ENCODE measurements at places on chromosomes 2 and 18. TPM values are rescaled to one million over a fixed set of nuclear protein-coding genes. Genes with fewer than 3 reads are reported as not detected.

- no peak for DNase-seq
Measured at GRCh38 chr2:174870787-174871186, 106.5 kb upstream of the CHRNA1 start.

- no peak for DNase-seq
Measured at GRCh38 chr2:216839688-216840087, 20.2 kb downstream of the TNP1 start.

DNA sequence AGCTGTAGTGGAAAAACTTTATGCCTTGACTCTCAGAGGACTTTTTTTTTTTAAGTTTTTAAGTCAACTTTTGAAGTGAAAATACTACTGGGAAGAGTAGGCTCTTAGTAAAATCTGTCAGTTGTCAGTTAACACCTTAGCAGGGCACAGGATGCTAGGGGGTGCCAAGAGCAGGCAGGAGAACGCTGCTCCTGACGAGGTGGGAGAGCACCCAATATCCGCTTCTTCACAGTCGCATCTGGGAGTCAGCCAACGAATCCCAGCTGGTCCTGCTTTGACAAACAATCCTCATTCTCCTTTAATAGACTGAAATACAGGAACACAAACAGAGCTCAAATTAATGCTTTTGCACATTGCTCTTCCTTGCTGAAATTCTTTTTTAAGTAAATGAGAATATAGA, 709.5 kb upstream of the ACVR2A start:
- DNase-seq: no peak

DNA sequence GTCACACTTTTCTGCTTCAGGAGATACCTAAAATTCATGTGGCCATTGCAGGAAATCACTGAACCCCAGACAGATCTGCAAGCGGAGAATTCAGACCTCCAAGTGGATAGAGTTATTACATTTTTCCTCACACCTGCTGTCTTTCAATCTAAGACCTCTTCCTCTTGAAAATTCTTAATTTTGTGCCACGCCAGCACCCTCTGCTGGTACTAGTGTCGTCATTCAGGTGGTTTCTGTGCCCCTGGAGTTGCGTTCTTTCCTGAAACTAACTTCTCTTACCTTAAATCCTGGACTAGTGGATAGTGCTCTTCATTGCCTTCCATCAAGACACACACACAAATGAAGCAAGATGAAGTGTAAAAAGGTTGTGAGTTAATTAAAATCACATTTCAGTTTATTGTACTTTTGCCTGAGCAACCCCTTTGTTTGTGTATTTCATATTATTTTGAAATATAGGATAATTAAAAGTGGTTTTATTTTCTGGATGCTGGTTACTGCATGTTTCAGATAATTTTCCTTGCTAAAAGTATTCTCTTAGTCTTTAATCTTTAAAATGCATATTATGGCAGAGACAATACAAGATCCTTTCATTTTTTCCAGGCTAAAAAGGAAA, 1.6 kb upstream of the DNER start:
- DNase-seq: peak; percentile 41

DNA sequence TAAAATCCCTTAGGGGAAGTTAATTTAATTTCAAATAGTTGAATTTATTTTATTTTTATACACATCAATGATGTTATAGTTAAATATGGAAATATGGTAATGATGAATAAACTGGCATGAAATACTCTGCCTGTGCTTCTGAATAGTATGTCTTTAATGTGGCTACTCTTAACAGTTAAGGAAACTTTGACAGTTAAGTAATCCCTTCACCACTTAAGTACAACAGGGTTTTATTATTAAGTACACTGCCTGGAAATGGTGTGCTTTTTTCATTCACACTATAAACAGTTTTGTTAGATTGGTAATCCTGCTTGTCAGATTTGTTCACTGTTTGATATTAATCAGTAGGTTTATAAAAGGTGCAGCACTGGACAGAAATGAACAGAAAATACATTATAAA, 412.0 kb upstream of the ZEB2 start:
- DNase-seq: no peak

DNA sequence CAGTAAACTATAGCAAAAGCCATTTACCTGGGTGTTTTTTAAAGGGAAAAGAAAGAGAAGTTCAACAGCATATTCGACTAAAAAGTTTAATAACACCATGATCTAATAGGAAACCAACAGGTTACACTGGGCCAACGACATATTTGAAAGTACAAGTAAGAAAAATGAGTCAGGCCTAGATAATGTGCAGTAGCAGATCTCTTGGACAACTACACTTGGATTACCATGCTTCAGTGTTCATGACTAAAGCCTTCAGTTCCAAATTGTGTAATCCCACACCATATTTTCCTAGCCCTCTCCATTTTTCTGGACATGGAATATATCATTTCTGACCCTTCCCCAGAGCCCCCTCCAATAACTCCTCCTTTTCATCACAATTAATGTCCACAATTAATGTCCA, 39.1 kb upstream of the FIGN start:
- peak; percentile 2 for DNase-seq

The ABCB11 gene
- total RNA-seq: not detected

GRCh38 chr2:229795058-229795457, 80.7 kb upstream of the DNER start:
- DNase-seq: no peak

- no peak for DNase-seq
Measured at GRCh38 chr2:48461721-48462120, 68.2 kb upstream of the STON1 start.

The SPHKAP gene
- not detected for total RNA-seq

The ATG16L1 gene
- total RNA-seq: 24.4 TPM

DNA sequence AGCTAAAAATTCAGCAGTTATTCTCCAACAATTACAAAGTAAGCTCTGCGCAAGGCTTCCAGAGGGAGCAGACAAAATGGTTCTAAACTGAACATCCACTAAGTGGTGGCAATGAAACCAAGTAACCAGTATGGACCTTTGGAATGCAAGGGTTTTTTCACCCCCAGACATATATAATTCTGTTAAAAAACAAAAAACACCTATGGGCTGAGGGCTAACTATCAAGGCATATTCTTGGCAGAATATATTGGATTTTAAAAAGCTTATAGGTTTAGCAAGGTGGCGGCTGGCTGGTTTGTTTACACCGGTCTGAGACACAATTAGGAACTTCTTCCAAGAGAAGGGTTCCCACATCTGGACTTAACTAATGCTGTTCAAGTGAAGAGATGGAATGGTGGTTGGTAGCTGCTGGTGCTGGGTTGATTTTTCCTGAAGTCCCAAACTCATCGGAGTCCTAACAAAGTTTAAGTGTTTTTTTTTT, 2.8 kb downstream of the ZFP36L2 start:
- DNase-seq: no peak

The ACTR1B gene
- total RNA-seq: 21.4 TPM

GRCh38 chr18:65659312-65659711, 91.5 kb upstream of the CDH7 start:
- DNase-seq: no peak

The PLCL1 gene
- total RNA-seq: not detected

DNA sequence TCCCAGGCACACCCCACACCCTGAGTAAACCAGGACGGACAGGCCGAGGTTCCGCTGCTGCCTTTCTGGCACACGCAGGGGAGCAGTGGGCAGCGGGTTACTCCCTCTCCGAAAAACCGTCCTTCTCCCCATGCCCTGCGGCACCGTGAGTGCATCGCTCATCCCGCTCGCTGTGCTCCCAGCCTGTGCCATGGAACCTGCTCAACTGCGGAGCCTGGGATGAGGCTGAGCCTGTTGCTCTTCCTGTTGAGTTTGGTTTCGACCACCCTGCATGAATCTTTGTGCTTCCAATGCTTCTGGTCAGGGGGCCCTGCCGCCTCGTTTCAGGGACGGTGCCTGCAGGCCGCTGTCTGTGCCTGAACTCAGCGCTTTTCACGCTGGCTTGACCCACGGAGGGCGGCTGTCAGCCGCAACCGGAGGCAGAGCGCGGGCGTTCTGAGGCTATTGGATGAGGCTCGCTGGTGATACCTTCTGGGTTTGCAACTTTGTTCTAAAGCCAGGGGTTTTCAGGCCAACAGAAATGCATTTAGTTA, 106.7 kb downstream of the MBP start:
- DNase-seq: no peak

- DNase-seq: no peak
Measured at GRCh38 chr2:236646871-236647270, 77.2 kb downstream of the ACKR3 start.

The ST6GAL2 gene
- not detected for total RNA-seq

The EMILIN1 gene
- 91.6 TPM for total RNA-seq

The UGT1A10 gene
- 0.33 TPM for total RNA-seq

- DNase-seq: no peak
Measured at GRCh38 chr2:211367711-211368110, 811.3 kb downstream of the CPS1 start.

DNA sequence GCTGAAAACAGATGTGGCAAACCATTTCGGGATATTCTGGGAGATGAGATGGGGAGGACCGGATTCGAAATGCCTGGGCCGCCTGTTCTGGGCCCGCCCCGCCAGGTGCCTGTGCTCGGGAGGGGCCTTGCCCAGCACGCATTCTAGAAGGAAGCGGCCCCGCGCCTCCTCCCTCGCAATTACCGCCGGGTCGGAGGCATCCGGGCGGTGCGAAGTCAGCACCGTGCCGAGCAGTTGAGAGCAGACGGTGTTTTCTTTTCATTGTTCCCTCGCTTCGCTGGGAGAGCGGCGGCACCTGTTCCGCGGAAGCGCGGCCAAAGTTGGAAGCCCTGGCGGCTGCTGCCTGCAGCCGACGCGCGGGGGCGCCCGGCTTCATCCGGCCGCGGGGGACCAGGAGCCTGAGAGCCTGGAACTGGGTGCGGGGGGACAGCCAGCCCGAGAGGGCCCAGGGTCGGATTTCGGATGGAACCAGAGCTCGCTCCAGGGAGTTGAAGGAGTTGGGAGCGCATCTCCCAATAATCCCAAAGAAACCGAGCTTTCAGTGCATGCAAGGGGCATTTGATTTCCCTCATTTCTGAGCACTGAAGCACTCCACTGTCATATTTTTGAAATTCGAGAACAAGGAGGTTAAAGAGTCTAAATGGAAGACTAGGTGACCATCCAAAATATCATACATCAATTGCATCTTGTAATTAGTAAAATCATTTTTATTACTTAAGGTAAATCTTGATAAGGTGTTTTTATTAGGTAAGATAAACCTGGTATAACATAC, 241.8 kb upstream of the RAB12 start:
- DNase-seq: no peak

DNA sequence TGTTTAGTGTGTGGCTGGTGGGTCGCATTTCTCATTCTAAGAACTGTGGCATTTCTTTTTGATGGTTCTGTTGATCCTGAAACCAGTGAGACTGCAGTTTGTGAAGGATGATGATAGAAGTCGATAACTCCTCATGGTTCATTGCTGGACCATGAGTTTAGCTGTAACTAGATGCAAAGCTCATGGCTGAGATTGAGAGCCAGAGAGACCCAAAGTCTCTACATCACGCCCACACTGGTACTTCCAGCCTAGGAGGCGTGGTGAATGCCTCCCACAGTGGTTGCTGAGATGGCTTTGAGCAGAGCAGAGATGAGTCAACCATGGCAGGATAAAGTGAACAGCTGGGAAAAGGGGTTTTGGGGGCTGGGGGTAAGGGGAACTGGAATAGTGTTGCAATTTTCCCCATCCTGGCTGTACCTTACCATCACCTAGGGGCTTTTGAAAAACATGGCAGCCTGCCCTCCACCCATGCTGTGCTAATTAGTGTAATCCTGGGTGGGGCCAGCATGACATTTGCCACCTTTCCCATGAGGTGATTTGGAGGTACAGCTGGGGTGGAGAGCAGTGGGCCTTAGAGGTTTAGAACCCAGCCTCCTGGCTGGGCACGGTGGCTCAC, 24.1 kb downstream of the INPP4A start:
- DNase-seq: peak; percentile 45

- peak; percentile 51 for DNase-seq
Measured at GRCh38 chr18:48445540-48445939, 36.4 kb upstream of the ZBTB7C start.

DNA sequence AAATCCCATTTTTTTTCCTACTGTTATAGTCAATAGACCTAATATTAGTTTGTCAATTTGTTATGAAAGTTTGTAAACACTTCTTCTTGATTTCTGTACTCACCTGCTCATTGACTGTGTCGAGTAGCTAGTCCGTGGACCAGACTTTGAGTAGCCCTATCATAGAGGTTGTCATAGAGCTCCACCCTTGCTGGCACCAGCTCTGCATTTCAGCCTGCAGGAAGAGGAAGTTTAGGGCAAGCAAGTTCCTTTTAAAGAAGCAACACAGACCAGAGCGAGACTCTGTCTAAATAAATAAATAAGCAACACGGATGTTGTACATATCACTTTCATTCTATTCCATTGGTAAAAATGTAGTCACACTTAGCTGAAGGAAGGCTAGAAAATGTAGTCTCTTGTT, 74.0 kb downstream of the MCFD2 start:
- DNase-seq: no peak

GRCh38 chr2:152930501-152930900, 212.1 kb downstream of the ARL6IP6 start:
- no peak for DNase-seq

GRCh38 chr2:53347269-53347668, 420.3 kb upstream of the CHAC2 start:
- DNase-seq: no peak

The LYPD1 gene
- total RNA-seq: not detected

The MYO5B gene
- total RNA-seq: 8.8 TPM

The SCG2 gene
- total RNA-seq: 0.26 TPM

DNA sequence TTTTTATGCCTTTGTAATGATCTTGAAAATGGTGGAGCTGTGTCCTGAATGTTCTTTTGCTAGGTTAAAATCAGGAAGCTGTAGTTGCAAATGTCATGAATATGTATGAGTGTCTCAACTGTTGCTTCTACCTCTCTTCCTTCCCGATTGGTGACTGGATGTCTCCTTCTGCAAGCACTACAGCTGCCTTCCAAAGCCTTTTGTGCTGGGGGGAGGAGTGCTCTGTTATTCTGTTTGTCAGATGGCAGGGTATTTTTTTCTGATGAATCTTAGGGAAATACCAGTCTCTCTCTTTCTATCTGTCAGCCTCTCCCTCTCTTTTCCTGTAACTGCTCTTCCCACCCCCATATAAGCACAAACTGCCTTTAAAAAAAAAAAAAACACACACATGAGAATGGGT, 1396.3 kb upstream of the CELF4 start:
- DNase-seq: no peak

GRCh38 chr2:132384491-132385151, 32.0 kb upstream of the GPR39 start:
- peak; percentile 34 for DNase-seq

The ST8SIA5 gene
- not detected for total RNA-seq

The C2orf72 gene
- total RNA-seq: not detected

The PROM2 gene
- total RNA-seq: 2.3 TPM

The CCBE1 gene
- 26.3 TPM for total RNA-seq

GRCh38 chr2:71461304-71461671, 7.9 kb downstream of the DYSF start:
- no peak for DNase-seq

The SLC19A3 gene
- total RNA-seq: 1.6 TPM
